ENCODE measurements at places on chromosomes 2 and 18. TPM values are rescaled to one million over a fixed set of nuclear protein-coding genes. Genes with fewer than 3 reads are reported as not detected.

The SLC40A1 gene
- total RNA-seq: not detected

DNA sequence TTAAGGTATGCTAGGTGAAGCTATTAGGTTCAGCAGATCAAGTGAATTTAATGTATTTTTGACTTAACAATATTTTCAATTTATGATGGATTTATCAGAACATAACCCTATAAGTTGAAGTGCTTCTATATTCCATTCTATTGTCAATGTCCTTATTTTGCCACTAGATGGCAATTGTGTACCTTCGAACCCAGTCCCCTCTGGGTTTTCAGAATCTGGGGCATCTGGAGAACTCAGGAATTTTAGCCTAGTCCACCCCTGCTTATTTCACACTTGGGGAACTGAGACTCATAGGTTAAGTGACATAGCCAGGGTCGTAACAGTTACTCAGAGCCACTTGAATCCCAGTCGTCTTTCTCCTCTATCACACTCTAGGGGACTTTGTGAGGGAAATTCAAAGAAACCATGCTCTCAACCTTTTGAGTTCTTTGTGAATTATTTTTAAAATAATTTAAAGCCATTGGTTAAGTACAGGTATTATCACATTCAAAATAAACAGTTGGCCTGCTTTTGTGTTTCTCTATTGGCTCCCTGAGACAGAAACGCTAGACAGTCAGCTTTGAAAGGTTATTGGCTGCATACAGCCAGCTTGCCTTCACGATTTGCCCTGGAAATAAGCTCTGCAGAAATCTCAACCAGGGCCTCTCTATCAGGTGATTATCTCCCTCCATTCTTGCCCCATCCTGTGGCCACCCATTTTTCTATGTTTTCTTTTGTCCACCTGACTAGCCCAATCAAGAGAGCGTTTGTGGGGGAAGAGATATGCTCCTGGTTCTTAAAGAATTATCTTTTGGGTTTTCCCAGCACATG is 145.0 kb downstream of the TTC27 start:
- DNase-seq: peak; percentile 58
- peaks cover 17% of the 10 kb centered on the region for H3K4me1 ChIP-seq
- H3K27ac ChIP-seq: no peak overlapping the region
- no peak overlapping the region for H3K4me3 ChIP-seq
- no peaks in the 10 kb centered on the region for H3K27me3 ChIP-seq
- no peaks in the 10 kb centered on the region for H3K36me3 ChIP-seq

The CMPK2 gene
- total RNA-seq: not detected

The OR6B2 gene
- total RNA-seq: not detected

DNA sequence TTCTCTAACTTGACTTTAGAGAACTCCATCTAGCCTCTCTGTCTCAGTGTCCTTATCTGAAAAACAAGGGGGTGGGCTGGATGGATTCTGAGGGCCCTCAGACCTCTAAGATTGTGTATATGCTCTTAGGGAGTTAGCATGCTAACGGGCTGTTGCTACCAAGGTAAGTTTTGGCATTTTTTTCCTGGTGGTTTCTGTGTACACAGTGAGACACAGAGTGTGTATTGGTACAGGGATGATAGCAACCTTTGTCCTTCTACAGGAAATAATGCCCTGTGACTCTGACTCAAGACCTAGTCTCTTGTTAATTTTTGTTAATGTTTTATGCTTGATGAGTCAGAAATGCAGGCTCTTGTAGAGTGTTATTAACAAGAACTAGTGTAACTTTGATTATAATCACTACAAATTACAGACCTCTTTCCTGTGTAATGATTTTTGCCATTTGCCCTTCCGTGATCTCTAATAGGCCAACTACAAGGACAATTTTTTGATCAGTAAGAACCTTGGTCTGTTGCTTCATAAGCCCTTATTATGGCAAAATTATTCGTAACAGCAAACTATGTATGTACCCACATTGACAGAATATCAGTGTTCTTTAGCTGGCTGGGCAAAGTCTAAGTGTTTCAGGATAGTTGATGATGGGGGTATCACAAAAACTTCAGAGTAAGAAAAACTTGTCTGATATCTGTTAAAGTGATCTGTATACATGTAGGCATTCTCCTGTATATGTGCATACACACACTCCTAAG is 89.7 kb downstream of the SPTBN1 start:
- H3K4me3 ChIP-seq: no peak overlapping the region
- H3K27me3 ChIP-seq: peaks cover 3% of the 10 kb centered on the region
- H3K4me1 ChIP-seq: peaks cover 25% of the 10 kb centered on the region

- peak overlapping the region; percentile 97 for H3K4me3 ChIP-seq
- peak overlapping the region; percentile 93 for H3K27ac ChIP-seq
- peaks cover 3% of the 10 kb centered on the region for H3K27me3 ChIP-seq
- no peak for DNase-seq
- peaks cover 80% of the 10 kb centered on the region for H3K4me1 ChIP-seq
Observed at GRCh38 chr2:222293660-222294630, 4.9 kb downstream of the PAX3 start.

The CPO gene
- total RNA-seq: not detected

- H3K4me1 ChIP-seq: peaks cover 9% of the 10 kb centered on the region
- no peak overlapping the region for H3K4me3 ChIP-seq
- DNase-seq: peak; percentile 2
- H3K27ac ChIP-seq: 0 out of 2 replicates have a peak overlapping the region, but pooled peaks have one; percentile 23
Observed at GRCh38 chr18:12048827-12049175, 44.8 kb upstream of the ANKRD62 start.

DNA sequence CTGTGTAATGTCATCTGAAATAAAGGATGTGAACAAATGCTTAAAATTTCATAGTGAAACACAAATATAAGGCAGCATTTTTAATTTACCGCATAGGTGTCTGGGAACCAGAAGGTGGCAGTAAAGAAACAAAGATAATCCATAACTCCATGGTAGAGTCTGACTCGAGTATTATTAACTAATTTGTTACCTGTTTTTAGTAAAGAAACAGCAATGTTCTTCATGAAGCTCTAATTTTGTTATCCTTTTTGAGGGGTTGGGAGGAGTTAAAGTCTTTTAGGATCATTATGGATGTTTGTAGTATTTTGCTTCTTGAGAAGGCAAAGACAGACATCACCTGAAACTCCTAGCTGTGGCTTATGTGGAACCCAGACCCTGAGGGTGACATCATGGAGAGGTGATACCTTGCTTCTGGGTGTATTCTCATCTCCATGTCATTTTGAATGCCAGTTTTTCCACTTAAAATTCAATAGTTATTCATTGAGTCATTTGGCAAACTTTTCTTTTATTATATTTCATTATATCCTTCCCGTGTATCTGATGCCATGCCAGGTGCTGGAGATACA is 286.2 kb upstream of the EPAS1 start:
- no peak overlapping the region for H3K4me3 ChIP-seq
- H3K36me3 ChIP-seq: peaks cover 20% of the 10 kb centered on the region
- H3K27ac ChIP-seq: peak overlapping the region; percentile 33
- peak; percentile 56 for DNase-seq
- H3K27me3 ChIP-seq: peaks cover 5% of the 10 kb centered on the region

DNA sequence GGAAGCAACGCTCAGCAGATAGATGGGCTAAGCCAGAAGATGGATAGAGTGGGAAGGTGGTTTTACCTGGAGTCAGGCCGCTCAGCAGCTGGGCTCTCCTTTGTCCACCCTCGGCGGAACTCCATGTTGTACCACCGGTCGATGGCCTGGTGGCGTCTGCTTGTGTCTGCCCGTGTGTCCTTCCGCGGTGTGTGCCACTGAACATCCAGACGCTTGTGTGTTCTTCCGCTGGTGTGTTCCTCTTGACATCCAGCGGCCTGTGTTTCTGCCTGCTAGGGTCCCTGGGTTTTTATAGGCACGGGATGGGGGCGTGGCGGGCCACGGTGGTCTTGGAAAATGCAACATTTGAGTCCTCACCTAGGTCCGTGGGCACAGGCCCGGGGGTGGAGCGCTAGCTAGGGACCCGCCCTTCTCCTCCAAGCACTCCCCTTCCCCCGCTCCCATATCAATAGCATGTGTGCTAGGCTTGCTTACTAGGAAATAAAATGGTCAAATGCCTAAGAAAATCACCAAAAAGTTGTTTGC is 1431.7 kb upstream of the ACVR2A start:
- H3K4me1 ChIP-seq: no peaks in the 10 kb centered on the region
- peaks cover 2% of the 10 kb centered on the region for H3K27me3 ChIP-seq
- no peak overlapping the region for H3K4me3 ChIP-seq
- DNase-seq: no peak

GRCh38 chr18:49886891-49887764 is 73.8 kb upstream of the ACAA2 start:
- H3K4me3 ChIP-seq: no peak overlapping the region
- peaks cover 9% of the 10 kb centered on the region for H3K27me3 ChIP-seq
- no peak for DNase-seq
- H3K27ac ChIP-seq: no peak overlapping the region
- no peaks in the 10 kb centered on the region for H3K36me3 ChIP-seq

DNA sequence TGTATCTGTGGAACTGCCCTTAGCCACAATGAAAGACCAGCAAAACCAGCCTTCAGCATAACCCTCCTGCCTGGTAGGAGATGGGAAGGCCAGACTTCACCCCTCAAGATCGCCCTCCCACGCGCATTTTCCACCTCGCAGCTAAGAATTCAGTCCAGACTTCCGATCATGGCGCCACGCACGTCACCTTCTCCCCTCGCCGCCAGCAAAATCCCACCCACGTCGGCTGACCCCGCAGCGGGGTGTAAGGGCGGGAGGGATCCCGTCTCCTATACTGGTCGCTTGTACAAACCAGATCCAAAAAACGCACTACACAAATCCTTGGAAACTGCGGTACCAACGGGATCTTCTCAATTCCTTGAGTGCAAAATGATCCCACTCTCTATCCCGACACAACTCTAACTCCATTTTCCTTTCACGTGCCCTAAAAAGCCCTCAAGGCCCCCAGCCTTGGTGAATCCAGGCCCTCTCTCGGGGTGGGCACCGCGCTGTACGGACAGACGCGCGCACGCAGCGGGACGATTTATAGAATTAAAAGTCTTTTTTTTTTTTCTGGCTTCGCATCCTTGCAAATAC is 1.0 kb upstream of the BMPR2 start:
- H3K27me3 ChIP-seq: peaks cover 8% of the 10 kb centered on the region
- H3K36me3 ChIP-seq: peaks cover 13% of the 10 kb centered on the region
- peak overlapping the region; percentile 99 for H3K4me3 ChIP-seq
- peak overlapping the region; percentile 100 for H3K27ac ChIP-seq
- H3K4me1 ChIP-seq: peaks cover 21% of the 10 kb centered on the region

DNA sequence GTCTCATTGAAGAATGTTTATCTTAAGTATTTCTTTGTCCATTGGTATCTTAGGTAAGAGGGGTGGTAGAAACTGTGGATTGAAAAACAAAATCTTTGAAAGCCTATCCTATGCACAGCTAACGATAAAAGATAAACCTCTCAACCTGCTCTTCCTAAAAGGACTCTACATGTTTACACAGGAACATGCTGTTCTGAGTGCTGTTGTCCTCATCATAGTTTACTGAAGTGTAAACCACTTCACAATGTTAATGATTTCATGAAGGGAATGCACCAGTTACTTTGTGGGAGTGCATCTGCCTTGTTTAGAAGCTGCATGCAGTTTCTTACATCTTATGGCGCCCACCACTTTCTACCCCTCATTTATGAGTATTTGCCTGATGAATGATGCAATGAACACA is 1.2 kb downstream of the ACMSD start:
- H3K36me3 ChIP-seq: peaks cover 14% of the 10 kb centered on the region
- H3K4me3 ChIP-seq: no peak overlapping the region
- no peak overlapping the region for H3K27ac ChIP-seq
- peaks cover 32% of the 10 kb centered on the region for H3K4me1 ChIP-seq

DNA sequence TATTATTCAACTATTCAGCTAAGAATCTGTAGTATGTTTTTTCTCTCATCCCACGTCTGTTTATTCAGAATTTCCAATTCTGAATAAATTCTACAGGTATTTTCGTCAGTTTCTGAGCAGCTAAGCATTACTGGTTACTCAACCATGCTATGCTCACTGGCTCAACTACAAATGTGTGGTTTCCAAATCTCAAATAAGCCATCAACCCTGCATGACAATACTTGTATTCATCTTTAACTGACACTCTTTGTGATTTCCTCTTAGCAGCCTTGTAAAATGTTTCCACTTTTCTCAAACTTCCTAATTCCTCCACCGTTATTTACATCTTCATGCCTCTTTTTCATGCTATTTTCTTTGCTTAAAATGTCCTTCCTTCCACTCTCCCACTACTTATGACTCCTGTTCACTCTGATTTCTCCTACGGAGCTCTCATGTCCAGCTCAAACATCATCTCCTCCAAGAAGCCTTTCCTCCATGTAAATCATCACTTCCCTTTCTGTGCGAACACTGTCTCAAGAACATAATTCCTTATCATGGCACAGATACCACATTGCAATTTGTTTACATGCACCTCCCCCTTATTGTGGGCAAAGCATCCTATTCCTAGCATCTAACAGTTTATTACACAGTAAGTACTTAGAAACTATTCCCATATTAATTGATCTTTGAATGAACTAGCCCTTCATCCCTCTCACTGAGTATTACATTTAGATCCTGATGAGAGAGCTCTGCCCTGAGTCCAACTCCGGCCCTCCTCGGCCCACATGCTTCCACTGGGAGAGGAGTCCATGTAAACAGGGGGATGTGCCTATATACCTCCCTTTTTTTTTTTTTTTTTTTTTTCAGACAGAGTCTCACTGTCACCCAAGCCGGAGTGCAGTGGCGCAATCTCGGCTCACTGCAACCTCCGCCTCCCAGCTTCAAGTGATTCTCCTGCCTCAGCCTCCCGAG is 10.5 kb downstream of the CCDC88A start:
- no peaks in the 10 kb centered on the region for H3K27me3 ChIP-seq
- H3K4me1 ChIP-seq: peaks cover 21% of the 10 kb centered on the region
- H3K4me3 ChIP-seq: peak overlapping the region; percentile 78
- H3K36me3 ChIP-seq: peaks cover 12% of the 10 kb centered on the region

The ZC3H15 gene
- total RNA-seq: 70.1 TPM

The KLF7 gene
- 36.0 TPM for total RNA-seq

The C2orf92 gene
- total RNA-seq: 2.6 TPM

The IL36G gene
- total RNA-seq: not detected

- H3K27me3 ChIP-seq: peaks cover 73% of the 10 kb centered on the region
- H3K4me1 ChIP-seq: no peaks in the 10 kb centered on the region
- no peak overlapping the region for H3K4me3 ChIP-seq
- H3K27ac ChIP-seq: no peak overlapping the region
- H3K36me3 ChIP-seq: peaks cover 14% of the 10 kb centered on the region
Observed at GRCh38 chr2:110735366-110735765, 3.0 kb downstream of the ACOXL start.

DNA sequence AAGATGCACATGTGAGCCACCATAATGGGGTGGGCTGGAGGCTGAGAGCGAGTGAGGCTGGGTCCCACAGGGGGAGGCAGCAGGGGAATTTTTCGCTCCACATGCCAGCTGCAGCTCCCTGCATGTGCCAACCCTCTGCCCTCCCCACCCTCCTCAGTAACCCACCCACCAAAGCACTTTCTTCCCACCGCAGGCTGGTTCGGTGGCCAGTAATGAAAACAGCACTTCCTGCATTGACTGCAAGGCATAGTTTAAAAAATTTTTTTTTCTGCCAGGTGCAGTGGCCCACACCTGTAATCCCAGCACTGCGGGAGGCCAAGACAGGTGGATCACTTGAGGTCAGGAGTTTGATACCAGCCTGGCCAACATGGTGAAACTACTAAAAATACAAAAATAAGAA is 147.5 kb upstream of the TTC39C start:
- no peaks in the 10 kb centered on the region for H3K36me3 ChIP-seq
- peaks cover 4% of the 10 kb centered on the region for H3K27me3 ChIP-seq
- H3K4me3 ChIP-seq: no peak overlapping the region
- peaks cover 20% of the 10 kb centered on the region for H3K4me1 ChIP-seq

GRCh38 chr18:53864770-53865169 is 359.7 kb downstream of the MBD2 start:
- no peaks in the 10 kb centered on the region for H3K27me3 ChIP-seq
- H3K36me3 ChIP-seq: no peaks in the 10 kb centered on the region
- no peaks in the 10 kb centered on the region for H3K4me1 ChIP-seq

All from HFFc6 (cell line).